ENCODE measurements at places on chromosomes 12 and 14.
A peak's percentile ranks its signal among the peaks of the same experiment; 100 is the strongest.

GRCh38 chr12:18103624-18104023 is 13.6 kb upstream of the RERGL start:
- no peak for DNase-seq

DNA sequence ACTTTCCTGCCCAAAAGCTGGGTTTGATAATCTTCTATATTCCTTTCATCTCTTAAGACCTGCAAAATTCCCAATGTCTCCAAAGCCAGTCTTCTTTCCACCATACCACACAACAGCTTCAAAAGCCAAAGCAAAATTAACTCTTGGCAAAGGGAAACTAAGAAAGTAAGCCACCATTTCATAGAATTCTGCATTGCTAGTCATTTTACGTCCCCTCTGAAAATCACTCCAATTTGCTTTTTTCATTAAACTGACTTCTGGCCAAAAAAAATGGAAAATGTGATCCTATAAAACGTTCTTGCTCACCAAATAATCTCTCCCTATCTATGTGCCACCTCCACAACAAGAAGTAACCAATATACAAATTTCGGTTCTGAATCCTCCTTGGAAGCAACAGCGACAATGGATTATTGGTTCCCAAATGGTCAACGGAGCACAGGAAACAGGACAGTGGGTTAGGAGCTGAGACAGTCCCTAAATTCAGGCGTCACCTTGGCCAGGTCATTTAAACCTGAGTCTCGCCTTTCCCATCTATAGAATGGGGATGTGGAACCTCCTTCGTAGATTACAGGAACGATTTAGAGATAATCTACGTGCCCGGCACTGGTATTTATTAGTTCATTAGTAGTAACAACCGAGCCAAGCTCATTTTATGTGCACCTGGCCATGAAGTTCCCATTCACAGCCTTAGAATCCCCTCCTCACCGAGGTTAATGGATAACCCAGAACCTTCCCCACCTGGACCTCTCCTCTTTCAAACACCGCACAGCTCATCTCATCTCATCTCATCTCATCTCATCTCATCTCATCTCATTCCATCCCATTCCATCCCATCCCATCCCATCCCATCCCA is 1.2 kb downstream of the NT5DC3 start:
- DNase-seq = no peak

DNA sequence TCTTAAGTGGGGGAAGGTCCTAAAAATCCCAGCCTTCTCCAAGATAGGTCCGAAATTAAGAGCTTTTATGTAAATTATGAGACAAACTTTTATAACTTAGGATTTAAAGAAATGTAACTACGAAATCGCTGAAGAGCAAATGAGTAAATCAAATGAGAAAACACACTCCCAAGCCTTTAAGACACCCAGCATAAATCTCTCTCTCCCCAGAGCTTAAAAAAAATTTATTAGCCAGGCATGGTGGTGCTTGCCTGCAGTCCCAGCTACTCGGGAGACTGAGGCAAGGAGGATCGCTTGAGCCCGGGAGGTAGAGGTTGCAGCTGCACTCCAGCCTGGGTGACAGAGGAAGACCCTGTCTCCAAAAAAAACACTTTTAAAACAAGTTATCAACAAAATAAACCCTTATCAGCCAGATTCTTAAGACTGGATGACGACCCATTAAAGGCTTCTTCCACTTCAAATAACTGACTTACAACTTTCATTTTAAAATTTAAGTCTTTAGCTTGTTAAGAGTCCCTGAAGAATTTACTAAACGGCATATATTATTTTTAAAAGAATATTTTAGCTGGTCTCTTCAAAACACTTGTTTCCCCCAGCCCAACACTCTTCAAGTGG is 3.2 kb downstream of the PTGES3 start:
- no peak for DNase-seq

DNA sequence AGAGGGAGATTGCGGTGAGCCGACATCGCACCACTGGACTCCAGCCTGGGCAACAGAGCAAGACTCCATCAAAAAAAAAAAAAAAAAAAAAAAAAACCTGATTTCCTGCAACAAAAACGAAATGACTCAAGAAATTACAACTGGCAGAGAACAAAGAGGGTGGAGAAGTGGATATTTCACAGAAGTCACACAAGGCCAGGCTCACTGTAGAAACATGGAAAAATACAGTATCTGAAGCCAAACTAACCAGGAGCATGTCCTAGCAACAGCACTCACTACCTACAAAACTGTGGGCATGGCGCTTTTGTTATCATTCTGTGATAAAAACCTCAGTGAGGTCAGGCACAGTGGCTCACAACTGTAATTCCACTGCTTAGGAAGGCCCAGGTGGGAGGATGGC is 11.7 kb upstream of the MMP17 start:
- DNase-seq = no peak

GRCh38 chr12:127284870-127285431 is 982.0 kb upstream of the TMEM132C start:
- DNase-seq = peak; percentile 84

GRCh38 chr14:75425446-75425845 is 2.4 kb upstream of the JDP2 start:
- no peak for DNase-seq

GRCh38 chr14:89564286-89564957 is 147.4 kb upstream of the FOXN3 start:
- DNase-seq = no peak

GRCh38 chr14:54577494-54577893 is 10.6 kb downstream of the SAMD4A start:
- no peak for DNase-seq

- DNase-seq = no peak
Observed at GRCh38 chr12:28909291-28909690, 239.8 kb upstream of the FAR2 start.

- no peak for DNase-seq
Observed at GRCh38 chr14:92990456-92991430, 67.8 kb downstream of the CHGA start.

DNA sequence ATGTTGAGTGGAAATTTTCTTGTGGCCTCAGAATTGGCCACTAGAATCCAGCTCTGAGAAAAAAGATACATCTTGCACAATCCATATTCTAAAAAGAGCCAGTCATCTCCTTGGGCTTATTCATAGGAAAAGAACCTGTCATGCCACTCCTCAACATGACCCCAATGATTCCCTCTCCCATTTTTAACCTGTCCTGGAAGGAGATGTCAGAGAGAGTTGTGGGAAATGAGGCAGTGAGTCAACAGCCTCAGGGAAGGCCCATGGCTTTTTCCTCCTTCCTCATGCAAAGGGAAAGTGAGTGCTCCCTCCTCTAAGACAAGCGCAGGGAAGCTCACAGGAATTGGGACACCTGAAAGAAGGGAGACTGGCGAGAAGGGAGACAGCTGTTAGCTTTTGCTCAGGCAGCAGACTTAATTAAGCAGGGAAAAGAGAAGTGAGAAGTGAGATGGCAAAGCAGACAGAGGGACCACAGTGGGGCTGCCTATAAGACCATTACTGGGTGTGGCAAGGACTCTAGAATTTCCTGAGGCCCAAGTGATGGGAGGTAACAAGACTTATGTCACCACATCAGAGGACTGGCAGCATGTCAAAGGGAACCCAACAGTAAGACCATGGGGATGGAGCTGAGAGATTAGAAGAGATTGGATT is 10.2 kb upstream of the DHRS7 start:
- no peak for DNase-seq

DNA sequence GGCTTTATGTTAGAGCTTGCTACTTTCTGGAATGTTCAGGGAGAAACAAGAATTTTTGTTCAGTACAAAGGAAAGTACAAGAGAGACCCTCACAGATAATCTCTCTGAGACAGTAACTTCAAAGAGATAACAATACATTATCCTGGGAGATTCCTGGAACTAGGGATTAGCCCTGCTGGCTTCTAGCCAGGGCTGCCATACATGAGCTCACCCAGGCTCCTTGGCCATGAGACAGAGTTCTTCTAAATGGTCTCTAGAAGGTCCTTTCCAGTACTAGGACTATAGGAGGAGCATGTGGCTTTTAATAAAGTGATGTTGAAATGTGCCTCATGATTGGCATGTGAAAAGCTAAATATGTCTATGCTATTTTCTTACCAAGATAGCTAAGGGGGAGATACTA is 342.5 kb downstream of the EMP1 start:
- no peak for DNase-seq

DNA sequence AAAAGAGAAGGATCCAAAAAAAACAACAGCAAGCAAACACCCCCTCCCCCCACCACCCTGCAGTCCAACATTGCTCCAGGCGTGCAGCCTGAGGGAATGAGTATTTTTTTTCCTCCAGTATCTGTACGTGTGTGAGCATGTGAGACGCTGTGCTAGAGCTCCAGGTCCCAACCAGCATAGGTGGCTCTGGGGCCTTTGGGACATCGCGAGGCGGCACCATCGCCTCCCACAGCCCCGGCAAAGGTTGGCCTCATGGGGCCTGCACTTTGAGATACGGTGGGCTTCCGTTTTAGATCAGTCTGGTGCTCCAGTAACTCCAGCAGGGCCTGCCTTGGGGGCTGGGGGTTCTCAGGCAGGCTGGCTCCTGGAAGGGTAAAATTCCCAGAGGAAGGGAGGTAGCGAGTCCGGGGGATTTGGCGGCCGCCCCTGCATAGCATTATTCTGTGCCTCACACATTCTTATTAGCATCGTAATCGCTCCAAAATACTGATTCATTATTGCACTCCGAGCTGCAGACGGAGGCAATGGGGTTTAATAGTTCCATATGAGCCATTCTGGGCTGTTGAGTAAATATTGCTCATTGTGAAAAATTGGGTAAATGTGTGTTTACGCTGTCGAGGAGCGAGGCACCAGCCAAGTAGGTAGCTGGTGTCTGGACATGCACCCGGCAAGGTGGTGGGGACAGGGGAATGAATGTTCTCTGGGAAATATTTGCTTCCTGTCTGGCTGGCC is 143.1 kb upstream of the MYL2 start:
- DNase-seq = no peak

DNA sequence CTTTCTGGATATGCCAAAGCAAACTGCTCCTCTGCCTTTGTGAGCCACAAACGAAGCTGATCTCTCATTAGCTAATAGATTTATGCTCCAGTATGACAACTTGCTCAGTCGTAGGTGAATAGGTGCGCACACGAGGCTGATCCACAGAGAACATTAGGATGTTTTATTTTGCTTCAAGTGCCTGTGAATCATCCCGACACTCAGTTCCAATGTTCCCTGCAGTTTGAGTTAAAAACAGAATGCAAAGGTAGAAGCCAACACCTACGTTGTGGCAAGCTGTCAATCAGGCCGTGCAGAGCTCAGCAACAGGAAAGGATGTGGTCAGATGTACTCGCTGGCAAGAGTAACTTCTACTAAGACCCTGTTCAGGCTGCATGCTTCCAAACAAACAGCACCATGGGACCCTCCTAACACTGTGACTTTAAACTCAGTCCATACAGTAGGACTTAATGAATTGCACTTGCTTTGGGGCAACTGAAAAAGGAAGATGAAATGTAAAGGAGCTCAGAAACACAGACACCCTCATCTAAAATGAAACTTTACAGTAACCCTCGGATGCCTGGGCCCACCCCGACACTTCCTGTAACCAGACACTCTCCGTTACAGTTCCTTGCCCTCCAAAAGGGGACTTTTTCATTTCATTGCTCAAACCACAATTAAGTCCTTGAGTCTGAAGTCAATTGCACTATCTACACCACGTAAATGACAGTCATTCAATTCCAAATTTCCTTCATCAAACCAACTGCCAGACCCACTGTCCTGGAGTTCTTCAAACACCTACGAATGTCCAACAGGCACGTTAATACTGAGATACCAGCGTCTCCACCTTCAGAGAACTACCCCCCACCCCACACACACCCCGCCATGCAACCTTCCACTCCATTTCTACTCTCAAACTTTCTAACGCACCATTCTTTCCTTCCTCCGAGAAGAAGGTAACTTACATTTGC is 1.6 kb downstream of the CCDC88C start:
- no peak for DNase-seq

- no peak for DNase-seq
Observed at GRCh38 chr14:52825085-52825484, 33.7 kb upstream of the GNPNAT1 start.

DNA sequence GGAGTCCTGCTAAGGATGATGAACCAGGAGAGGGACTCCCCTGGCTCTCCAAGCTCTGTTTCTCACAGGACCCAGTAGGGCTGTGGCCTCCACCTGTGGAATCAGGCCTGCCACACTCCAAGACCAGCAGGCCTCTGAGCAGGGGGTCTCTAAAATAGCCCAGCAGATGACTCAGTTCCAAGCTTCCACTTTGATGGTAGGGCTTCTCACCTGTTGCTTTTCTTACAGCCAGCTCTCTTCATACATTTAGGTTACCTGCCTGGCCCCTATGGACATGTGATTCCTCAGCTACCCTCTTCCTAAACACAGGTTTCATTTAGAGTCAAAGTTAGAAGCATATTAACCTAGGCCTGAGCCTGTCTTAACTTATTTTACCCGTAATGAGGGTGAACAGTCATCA is 26.7 kb upstream of the ELK3 start:
- no peak for DNase-seq

DNA sequence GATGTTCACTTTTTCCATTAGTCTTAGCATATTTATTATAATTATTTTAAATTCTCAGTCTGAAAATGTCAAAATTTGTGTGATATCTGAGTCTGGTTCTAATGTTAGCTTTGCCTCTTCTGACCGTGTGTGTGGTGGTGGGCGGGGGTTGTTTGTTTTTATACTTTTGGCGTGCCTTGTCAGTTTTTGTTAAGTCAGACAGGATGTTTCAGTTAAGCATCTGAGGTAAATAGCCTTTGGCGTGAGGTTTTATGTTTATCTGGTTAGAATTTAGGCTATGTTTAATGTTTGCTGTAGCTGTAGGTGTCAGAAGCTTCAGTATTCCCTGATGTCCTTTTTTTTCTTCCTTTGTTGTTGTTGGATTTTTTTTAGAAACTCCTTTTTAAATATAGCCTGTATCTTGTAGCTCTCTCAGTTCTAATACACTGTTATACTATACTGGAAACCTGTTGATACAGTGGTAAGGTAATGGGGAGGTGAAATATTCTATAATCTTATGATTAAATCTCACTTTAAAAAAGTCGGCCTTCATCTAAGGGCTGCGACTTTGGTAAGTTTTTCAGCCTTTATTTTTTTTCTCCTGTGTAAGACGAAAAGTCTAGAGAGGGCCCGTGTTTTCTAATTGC is 111.6 kb downstream of the SCAF11 start:
- no peak for DNase-seq

GRCh38 chr12:62605981-62606380 is 139.4 kb downstream of the MON2 start:
- no peak for DNase-seq

GRCh38 chr12:46825591-46826414 is at the start of gene SLC38A4:
Gene SLC38A4, minus strand, starts transcription at chr12:46825997. Its CDS starts 32,926 bp downstream, at chr12:46793071.
- DNase-seq = peak; percentile 50

- no peak for DNase-seq
Observed at GRCh38 chr12:120138366-120138765, 21.8 kb upstream of the RAB35 start.

- no peak for DNase-seq
Observed at GRCh38 chr12:22979854-22980469, 355.0 kb downstream of the ETNK1 start.

GRCh38 chr14:76724651-76725550 is 36.4 kb upstream of the VASH1 start:
- no peak for DNase-seq

- peak; percentile 89 for DNase-seq
Observed at GRCh38 chr12:108305520-108305919, 33.6 kb downstream of the CMKLR1 start.

GRCh38 chr12:113475451-113476175 is 3.9 kb upstream of the LHX5 start:
- no peak for DNase-seq

Data from AG08395 (cell line).